A673 (cell line): ENCODE measurements at places on chromosomes 3 and 15. TPM values are rescaled to one million over a fixed set of nuclear protein-coding genes. Genes with fewer than 3 reads are reported as not detected.

ZNF501 gene
- 2.8 and 4.2 TPM in 2 replicates for total RNA-seq

PAK6 gene
- total RNA-seq, result 0.84 and 1.5 TPM in 2 replicates

- no peaks in the 10 kb centered on the region for H3K36me3 ChIP-seq
- H3K27ac ChIP-seq, result no peak overlapping the region
- no peaks in the 10 kb centered on the region for H3K27me3 ChIP-seq
- H3K4me3 ChIP-seq, result no peak overlapping the region
Measured at GRCh38 chr3:108474581-108474980, 35.8 kb downstream of the MYH15 start.

DNA sequence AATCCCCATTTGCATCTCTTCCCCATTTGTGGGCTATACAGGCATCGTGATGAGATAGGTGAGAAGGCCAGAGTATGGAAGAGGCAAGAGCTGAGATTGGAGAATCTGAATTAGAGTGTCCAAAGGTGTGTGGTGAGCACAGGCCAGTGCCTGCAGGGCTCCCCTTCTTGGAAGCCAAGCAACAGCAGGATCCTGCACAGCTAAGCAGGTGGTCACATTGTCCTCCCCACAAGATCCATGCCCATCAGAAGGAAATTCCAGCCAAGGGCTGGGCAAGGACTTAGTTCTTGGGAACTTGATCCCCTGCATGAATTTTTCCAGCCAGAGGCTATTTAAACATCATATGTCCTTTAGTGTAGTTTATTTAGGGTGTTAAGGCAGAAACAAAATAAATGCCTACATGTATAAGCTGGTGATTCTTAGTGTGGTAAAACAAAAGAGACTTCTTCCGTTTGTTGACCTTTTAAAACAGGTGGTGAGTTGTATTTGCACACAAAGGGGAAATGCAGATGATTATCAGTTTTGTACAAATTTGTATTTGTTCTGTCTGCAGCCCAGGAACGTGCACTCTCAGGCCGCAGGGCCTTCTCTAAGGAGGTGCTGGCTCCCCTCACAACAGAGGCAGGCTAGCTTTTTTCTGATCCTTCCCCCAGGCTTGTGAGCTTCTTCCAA, 110.2 kb downstream of the PLCL2 start:
- DNase-seq, result no peak
- H3K36me3 ChIP-seq, result no peaks in the 10 kb centered on the region
- H3K4me3 ChIP-seq, result no peak overlapping the region
- H3K27ac ChIP-seq, result no peak overlapping the region

GNAT1 gene
- total RNA-seq, result not detected in 2 replicates

P3H2 gene
- total RNA-seq, result 19.6 and 21.7 TPM in 2 replicates

RBM5 gene
- 80.6 and 89.7 TPM in 2 replicates for total RNA-seq

- H3K4me1 ChIP-seq, result no peaks in the 10 kb centered on the region
- no peak overlapping the region for H3K27ac ChIP-seq
- no peaks in the 10 kb centered on the region for H3K27me3 ChIP-seq
- DNase-seq, result no peak
- H3K36me3 ChIP-seq, result no peaks in the 10 kb centered on the region
Measured at GRCh38 chr15:52658955-52659354, 20.2 kb downstream of the ATOSA start.

GOLGA6D gene
- total RNA-seq, result 0.13 TPM in 1 of 2 replicates, not detected in the other

- no peak overlapping the region for H3K27ac ChIP-seq
- peaks cover 31% of the 10 kb centered on the region for H3K4me1 ChIP-seq
- H3K4me3 ChIP-seq, result no peak overlapping the region
Measured at GRCh38 chr3:71006810-71007785, 576.4 kb downstream of the FOXP1 start.
